Activated naive CD8-positive, alpha-beta T cell treated with anti-CD3 and anti-CD28 coated beads, Interleukin-2, amount 50 U/mL, for 24 hours (primary cell): ENCODE measurements at places on chromosomes 3 and 15.

DNA sequence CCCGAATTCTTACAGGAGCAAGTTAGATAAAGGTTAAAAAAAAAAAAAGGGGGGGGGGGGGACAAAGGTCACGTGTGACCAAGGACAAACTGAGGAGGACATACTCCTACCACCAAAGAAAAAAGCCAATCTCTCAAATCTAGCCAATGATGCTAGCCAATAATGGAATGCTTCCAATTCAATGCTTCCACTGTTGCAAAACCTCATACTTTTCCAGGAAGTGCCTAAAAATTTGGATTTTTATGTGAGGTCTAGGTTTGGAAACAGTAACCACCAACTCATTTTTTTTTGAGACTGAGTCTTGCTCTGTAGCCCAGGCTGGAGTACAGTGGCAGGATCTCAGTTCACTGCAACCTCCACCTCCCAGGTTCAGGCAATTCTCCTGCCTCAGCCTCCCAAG, 11.4 kb downstream of the MSL2 start:
- no peaks in the 10 kb centered on the region for H3K27me3 ChIP-seq
- H3K4me3 ChIP-seq: no peak overlapping the region
- no peak overlapping the region for H3K27ac ChIP-seq
- no peak for DNase-seq
- no peaks in the 10 kb centered on the region for H3K36me3 ChIP-seq
- peaks cover 90% of the 10 kb centered on the region for H3K4me1 ChIP-seq

DNA sequence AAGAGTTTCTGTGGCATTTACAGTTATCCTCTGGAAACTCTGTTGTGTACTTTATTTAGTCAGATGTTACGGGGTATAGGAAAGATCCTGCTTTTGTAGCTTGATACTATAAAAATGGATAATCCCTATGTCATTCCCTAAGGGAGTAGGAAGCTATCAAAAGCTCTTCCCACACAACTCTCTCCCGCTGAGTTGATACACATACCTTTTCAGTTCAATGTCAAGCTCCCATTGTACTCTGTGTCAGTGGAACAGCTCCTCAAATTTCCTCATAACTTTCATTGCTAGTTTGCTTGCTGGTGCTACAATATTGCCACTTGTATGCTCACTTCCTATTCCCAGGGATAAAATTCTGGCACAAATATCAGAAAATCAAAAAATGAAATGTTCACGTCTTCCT, 893.3 kb upstream of the GBE1 start:
- no peak for DNase-seq
- H3K27me3 ChIP-seq: no peaks in the 10 kb centered on the region
- H3K36me3 ChIP-seq: peaks cover 1% of the 10 kb centered on the region
- H3K4me3 ChIP-seq: no peak overlapping the region

DNA sequence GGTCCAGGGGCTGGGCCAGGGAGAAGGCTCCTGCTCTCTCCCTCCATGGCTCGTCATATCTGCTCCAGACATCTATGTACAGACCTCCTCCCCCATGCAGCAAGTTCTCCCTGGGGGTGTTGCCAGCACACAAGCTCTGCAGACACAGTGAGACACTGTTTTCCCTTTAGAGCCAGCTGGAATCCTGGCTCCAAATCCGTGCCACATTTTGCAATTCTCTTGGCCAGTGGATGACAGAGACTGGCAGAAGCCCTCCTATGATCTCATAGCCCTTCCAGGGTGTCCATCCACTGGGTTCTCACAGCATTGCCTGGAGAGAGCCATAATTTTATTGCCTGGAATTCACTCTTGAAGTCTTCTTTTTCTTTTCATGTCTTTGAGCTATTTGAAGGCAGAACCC, 203.9 kb downstream of the TLE3 start:
- H3K27ac ChIP-seq: no peak overlapping the region
- H3K36me3 ChIP-seq: no peaks in the 10 kb centered on the region
- no peaks in the 10 kb centered on the region for H3K4me1 ChIP-seq
- peaks cover 23% of the 10 kb centered on the region for H3K27me3 ChIP-seq
- H3K4me3 ChIP-seq: no peak overlapping the region

DNA sequence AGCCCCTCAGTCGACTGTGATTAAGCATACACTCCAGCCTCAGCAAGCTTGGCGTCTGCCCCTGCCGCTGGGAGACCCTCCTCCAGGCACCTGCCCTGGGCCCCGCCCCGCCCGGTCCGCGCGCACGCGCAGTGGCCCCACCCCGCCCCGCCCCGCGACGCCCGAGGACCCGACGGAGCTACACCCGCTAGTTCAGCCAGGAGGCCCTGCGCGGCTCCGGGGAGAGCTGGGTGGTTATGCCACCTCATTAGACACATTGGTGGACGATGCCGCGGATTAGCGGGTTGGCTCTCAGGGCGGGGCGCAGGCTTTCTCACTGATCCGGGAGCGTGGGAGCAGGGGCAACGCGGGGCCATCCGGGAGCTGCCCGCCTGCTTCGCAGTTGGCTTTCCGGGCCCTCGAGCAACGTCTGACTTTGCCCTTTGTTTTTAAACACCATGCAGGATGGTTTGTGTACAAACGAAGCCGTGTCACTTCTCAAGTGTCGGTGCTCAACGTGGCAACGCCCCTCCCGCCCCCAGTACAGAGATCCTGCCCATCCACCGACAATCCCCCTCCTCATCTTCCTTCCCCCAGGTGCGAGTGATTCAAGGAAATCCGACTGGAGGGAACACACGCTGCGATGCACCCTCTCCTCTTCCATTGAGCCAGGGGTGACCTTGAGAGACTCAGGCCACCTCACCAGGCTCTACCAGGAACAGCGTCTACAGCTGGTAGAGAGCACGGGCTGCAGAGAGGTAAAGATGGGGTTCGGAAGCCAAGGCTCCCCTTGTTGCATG, 109.3 kb downstream of the SHQ1 start:
- peak overlapping the region; percentile 9 for H3K27ac ChIP-seq
- DNase-seq: peak; percentile 66
- peak overlapping the region; percentile 67 for H3K4me3 ChIP-seq
- peaks cover 14% of the 10 kb centered on the region for H3K4me1 ChIP-seq
